Thymus (tissue), 14 donors: ENCODE measurements at places on chromosomes 7 and 10. TPM values are rescaled to one million over a fixed set of nuclear protein-coding genes. Genes with fewer than 3 reads are reported as not detected.
A peak's percentile ranks its signal among the peaks of the same experiment; 100 is the strongest.

- DNase-seq: no peak
- peaks cover 33% of the 10 kb centered on the region for H3K4me1 ChIP-seq
- no peak overlapping the region for H3K4me3 ChIP-seq
- H3K36me3 ChIP-seq: no peaks in the 10 kb centered on the region
Measured at GRCh38 chr7:132485136-132485535, 91.1 kb downstream of the PLXNA4 start.

- no peak for DNase-seq
- no peak overlapping the region for H3K27ac ChIP-seq
- no peak overlapping the region for H3K4me3 ChIP-seq
- no peaks in the 10 kb centered on the region for H3K4me1 ChIP-seq
- no peaks in the 10 kb centered on the region for H3K27me3 ChIP-seq
- no peaks in the 10 kb centered on the region for H3K36me3 ChIP-seq
Measured at GRCh38 chr7:111438369-111439289, 123.7 kb downstream of the IMMP2L start.

DNA sequence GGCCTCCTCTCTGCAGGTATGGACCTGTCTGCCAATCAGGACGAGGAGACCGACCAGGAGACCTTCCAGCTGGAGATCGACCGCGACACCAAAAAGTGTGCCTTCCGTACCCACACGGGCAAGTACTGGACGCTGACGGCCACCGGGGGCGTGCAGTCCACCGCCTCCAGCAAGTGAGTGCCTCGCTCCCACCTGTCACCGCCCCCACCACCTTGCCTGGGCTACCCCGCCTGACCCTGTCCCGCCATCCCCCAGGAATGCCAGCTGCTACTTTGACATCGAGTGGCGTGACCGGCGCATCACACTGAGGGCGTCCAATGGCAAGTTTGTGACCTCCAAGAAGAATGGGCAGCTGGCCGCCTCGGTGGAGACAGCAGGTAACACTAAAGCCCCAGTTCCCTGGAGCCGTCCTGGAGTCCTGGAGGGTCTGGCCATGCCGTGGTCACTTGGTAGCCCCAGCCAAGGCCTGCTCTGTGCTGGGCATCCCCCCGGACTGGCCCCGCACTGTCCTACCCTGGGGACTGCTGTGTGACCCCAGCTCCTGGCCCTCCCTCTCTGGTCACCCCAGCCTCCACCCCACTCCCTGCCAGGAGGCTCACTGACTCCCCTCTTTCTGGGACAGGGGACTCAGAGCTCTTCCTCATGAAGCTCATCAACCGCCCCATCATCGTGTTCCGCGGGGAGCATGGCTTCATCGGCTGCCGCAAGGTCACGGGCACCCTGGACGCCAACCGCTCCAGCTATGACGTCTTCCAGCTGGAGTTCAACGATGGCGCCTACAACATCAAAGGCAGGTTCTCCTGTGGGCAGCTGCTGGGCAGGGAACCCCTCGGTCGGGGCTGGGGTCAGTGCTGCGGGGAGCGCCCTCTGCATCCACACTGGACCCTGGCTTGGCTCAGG, 178.0 kb downstream of the RNF216 start:
- peaks cover 8% of the 10 kb centered on the region for H3K4me1 ChIP-seq
- H3K4me3 ChIP-seq: no peak overlapping the region
- H3K27me3 ChIP-seq: no peaks in the 10 kb centered on the region
- no peak overlapping the region for H3K27ac ChIP-seq
- no peak for DNase-seq

- no peak for DNase-seq
- no peak overlapping the region for H3K27ac ChIP-seq
- no peaks in the 10 kb centered on the region for H3K27me3 ChIP-seq
- H3K36me3 ChIP-seq: peaks cover 24% of the 10 kb centered on the region
- peak overlapping the region; percentile 69 for H3K4me3 ChIP-seq
Measured at GRCh38 chr10:119166118-119166500, 595 bp upstream of the SFXN4 start.

AGAP5 gene
- total RNA-seq: 3.7 TPM

- peak; percentile 74 for DNase-seq
- H3K4me3 ChIP-seq: peak overlapping the region; percentile 5
- H3K27me3 ChIP-seq: peaks cover 39% of the 10 kb centered on the region
- no peaks in the 10 kb centered on the region for H3K36me3 ChIP-seq
- H3K4me1 ChIP-seq: peaks cover 13% of the 10 kb centered on the region
Measured at GRCh38 chr10:30027057-30028005, 32.1 kb downstream of the JCAD start.

- H3K27ac ChIP-seq: peak overlapping the region; percentile 86
- no peak for DNase-seq
- H3K4me3 ChIP-seq: no peak overlapping the region
- H3K27me3 ChIP-seq: no peaks in the 10 kb centered on the region
- peaks cover 34% of the 10 kb centered on the region for H3K4me1 ChIP-seq
- H3K36me3 ChIP-seq: no peaks in the 10 kb centered on the region
Measured at GRCh38 chr10:3803295-3803926, 18.4 kb upstream of the KLF6 start.

GRCh38 chr7:155578016-155578415, 31.7 kb upstream of the CNPY1 start:
- no peak overlapping the region for H3K27ac ChIP-seq
- H3K27me3 ChIP-seq: peaks cover 4% of the 10 kb centered on the region
- H3K36me3 ChIP-seq: no peaks in the 10 kb centered on the region
- no peaks in the 10 kb centered on the region for H3K4me1 ChIP-seq

- DNase-seq: no peak
- H3K4me1 ChIP-seq: no peaks in the 10 kb centered on the region
- no peaks in the 10 kb centered on the region for H3K27me3 ChIP-seq
- no peaks in the 10 kb centered on the region for H3K36me3 ChIP-seq
- no peak overlapping the region for H3K27ac ChIP-seq
- no peak overlapping the region for H3K4me3 ChIP-seq
Measured at GRCh38 chr10:16941870-16942269, 124.6 kb upstream of the RSU1 start.

GRCh38 chr10:111650088-111650487, 533.5 kb downstream of the GPAM start:
- H3K4me3 ChIP-seq: no peak overlapping the region
- no peak for DNase-seq
- H3K27me3 ChIP-seq: no peaks in the 10 kb centered on the region
- H3K4me1 ChIP-seq: no peaks in the 10 kb centered on the region

DNA sequence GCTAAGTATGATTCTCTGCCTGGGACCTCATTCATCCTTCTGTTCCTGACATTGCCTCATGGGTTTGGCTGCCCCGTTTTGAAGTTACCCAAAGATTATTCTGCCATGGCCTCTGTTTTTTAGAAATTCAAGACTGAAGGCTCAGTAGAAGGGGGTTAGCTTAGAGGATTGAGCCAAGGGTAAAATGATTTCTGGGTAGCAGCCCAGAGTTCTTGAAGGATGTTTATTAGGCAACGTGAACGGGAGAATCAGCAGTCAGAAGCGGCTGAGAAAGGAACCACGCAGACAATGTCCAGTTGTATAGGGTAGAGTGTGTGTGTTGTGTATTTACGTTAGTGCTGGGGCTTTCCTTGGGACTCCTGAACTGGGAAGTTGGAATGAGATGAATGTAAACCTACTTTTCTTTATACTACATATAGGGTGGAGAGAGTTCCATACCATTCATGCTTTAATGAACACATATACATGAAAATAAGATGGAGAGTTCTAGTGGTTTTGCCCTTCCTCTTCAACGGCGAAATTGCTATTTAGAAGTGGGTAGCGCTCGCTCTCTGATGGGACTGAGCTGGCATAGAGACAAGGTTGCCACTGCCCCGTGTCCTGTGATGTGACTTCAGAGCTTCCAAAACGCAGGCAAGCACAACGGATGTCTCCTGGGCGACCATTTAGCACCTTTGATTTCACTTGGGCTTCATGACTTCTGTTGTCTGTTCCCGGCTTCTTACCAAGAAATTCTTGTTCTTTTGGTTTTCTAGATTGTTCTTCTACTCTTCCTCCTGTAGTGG, 35.0 kb upstream of the IL15RA start:
- no peak overlapping the region for H3K4me3 ChIP-seq
- H3K27me3 ChIP-seq: no peaks in the 10 kb centered on the region
- peaks cover 6% of the 10 kb centered on the region for H3K4me1 ChIP-seq
- no peak for DNase-seq
- no peak overlapping the region for H3K27ac ChIP-seq

DNA sequence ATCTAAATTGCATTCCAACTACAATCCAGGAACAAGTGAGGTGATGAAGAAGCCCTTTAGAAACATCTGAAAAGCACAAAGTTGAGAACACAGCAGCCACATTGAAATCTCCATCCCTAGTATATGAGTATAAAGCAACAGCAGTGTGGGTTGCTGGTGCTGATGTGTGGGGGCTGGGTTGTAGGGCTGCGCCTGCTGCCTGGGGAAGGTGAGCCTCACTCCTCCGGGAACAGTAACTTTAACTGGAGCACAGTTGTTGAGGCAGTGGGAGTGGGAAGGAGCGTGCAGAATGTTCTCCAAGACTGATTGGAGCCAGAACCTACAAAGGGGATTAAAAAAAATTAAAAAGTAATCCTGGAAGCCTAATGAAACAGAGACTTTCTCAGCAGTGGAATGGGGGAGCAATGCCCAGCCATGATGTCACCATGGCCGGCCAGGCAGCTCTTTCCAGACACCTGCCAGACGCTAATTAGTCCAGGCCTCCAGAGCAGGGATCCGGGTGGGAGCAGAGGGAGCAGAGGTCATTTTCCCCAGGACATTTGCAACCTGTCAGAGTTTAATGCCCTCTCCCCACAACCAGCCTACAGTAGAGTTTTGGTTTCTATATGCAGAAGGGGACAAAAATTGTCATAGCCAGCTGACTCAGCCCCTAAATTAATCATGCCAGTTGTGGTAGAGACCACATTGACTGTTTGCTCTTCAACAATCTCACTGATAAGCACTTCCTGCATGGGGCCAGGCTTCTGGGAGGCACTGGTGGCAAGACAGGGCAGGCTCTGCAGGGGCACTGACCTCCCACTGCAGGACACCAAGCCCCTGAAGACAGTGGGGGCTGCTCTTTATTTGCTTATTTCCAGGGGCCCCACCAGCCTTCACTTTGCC, 133.0 kb upstream of the ZNF32 start:
- no peak overlapping the region for H3K4me3 ChIP-seq
- H3K27me3 ChIP-seq: no peaks in the 10 kb centered on the region
- no peak overlapping the region for H3K27ac ChIP-seq
- no peak for DNase-seq

DNA sequence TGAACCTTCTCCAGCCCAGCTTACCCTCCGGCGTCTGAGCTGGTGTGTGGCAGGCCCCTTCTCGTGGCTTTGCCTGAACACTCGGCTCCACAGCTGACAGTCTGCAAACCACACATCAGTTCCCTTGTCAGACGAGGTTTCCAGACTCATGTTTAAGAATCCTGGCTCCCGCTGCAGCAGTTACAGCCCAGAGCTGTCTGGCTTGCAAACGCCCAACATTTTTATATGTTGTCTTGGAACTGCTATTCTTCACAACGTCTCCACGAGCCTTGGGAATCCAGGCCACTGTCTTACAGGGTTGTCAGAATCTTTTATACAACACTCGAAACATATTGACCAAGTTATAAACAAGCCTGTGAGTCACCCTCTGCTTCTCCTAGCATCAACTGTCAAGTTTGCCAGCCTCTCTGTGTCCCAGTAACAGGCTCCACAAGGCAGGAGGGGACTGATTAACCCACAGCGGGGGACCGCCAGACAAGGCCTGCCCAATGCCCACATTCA, 68.1 kb downstream of the TNS3 start:
- no peaks in the 10 kb centered on the region for H3K4me1 ChIP-seq
- no peak for DNase-seq
- no peaks in the 10 kb centered on the region for H3K27me3 ChIP-seq
- H3K4me3 ChIP-seq: no peak overlapping the region
- no peaks in the 10 kb centered on the region for H3K36me3 ChIP-seq

MLXIPL gene
- total RNA-seq: 0.05 TPM

- H3K27ac ChIP-seq: no peak overlapping the region
- H3K4me1 ChIP-seq: peaks cover 10% of the 10 kb centered on the region
- no peaks in the 10 kb centered on the region for H3K27me3 ChIP-seq
- no peaks in the 10 kb centered on the region for H3K36me3 ChIP-seq
- DNase-seq: no peak
Measured at GRCh38 chr10:35130663-35131062, 4.0 kb downstream of the CREM start.

TRIL gene
- 0.99 TPM for total RNA-seq

- H3K36me3 ChIP-seq: no peaks in the 10 kb centered on the region
- no peaks in the 10 kb centered on the region for H3K27me3 ChIP-seq
- no peak overlapping the region for H3K27ac ChIP-seq
Measured at GRCh38 chr10:119413093-119413453, 129.4 kb downstream of the RGS10 start.

DNA sequence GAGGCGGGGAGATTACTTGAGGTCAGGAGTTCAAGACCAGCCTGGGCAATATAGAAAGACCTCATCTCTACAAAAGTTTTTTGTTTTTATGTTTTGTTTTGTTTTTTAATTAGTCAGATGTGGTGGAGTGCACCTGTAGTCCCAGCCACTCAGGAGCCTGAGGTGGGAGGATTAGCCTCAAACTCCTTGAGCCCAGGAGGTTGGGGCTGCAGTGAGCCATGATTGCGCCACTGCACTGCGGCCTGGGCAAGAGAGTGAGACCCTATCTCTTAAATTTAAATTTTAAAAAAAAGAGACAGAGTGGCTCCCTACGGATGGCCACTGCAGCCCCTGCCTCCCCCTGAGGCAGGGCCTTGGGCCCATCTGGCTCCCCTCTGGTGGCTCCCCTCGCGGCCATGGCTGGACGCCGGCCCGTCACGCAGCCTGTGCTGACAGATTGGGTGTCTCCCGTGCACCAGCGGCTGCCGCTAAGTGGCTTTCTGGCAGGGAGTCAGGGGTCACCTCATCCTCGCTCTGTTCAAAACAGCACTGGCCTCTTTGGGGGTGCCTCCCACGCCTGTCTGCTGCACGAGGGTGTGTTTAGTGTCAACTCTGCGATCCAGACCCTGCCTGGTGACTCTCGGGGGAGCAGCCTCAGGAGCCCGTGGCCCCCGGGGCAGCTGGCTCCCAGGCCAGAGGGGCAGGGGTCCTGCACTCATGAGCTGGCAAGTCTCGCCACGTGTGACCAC, 44.4 kb upstream of the ELN start:
- no peak overlapping the region for H3K4me3 ChIP-seq
- no peak overlapping the region for H3K27ac ChIP-seq
- no peak for DNase-seq
- H3K36me3 ChIP-seq: no peaks in the 10 kb centered on the region
- peaks cover 2% of the 10 kb centered on the region for H3K4me1 ChIP-seq
- H3K27me3 ChIP-seq: no peaks in the 10 kb centered on the region

GRCh38 chr7:107404740-107405537, 64.9 kb upstream of the GPR22 start:
- no peaks in the 10 kb centered on the region for H3K4me1 ChIP-seq
- no peaks in the 10 kb centered on the region for H3K36me3 ChIP-seq
- H3K27me3 ChIP-seq: no peaks in the 10 kb centered on the region
- H3K27ac ChIP-seq: no peak overlapping the region

RINT1 gene
- 12.2 TPM for total RNA-seq

- no peak overlapping the region for H3K4me3 ChIP-seq
- H3K4me1 ChIP-seq: no peaks in the 10 kb centered on the region
- no peak for DNase-seq
- no peaks in the 10 kb centered on the region for H3K27me3 ChIP-seq
- H3K36me3 ChIP-seq: no peaks in the 10 kb centered on the region
- no peak overlapping the region for H3K27ac ChIP-seq
Measured at GRCh38 chr7:137753948-137754851, 92.6 kb downstream of the DGKI start.

- no peak for DNase-seq
- H3K36me3 ChIP-seq: no peaks in the 10 kb centered on the region
- no peak overlapping the region for H3K27ac ChIP-seq
- no peak overlapping the region for H3K4me3 ChIP-seq
- H3K27me3 ChIP-seq: no peaks in the 10 kb centered on the region
- H3K4me1 ChIP-seq: no peaks in the 10 kb centered on the region
Measured at GRCh38 chr7:123096976-123097375, 101.5 kb upstream of the TAS2R16 start.

GRCh38 chr7:135678612-135679575, 16.6 kb downstream of the STMP1 start:
- H3K27me3 ChIP-seq: no peaks in the 10 kb centered on the region
- no peak overlapping the region for H3K27ac ChIP-seq
- no peak for DNase-seq
- no peak overlapping the region for H3K4me3 ChIP-seq
- H3K4me1 ChIP-seq: no peaks in the 10 kb centered on the region

RAMP3 gene
- total RNA-seq: 5.2 TPM
